Stimulated activated CD8-positive, alpha-beta memory T cell treated with anti-CD3 and anti-CD28 coated beads, Interleukin-15, amount 100 ng/mL, for 48 hours (primary cell): ENCODE measurements at places on chromosomes 5 and 9.

DNA sequence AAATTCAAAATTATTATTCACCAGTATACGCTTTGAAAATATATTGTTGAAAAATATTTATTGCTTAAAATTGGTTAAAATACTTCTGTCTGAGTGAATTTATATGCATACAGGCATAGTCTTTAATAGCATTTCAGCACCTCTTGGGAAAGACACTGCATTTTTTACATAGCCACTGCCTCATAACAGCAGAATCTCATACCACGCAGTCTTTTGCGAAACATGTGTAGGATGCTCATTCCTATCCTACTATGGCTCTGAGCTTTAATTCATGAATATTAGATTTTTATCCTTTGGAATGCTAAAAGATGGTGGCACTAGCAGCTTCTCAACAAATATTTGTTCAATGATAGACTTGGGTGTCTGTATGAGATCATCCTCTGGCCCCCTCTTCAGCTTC is 94.0 kb upstream of the SH3GL2 start:
- DNase-seq = no peak

- DNase-seq = no peak
Observed at GRCh38 chr5:66757219-66757833, 161.1 kb downstream of the MAST4 start.

DNA sequence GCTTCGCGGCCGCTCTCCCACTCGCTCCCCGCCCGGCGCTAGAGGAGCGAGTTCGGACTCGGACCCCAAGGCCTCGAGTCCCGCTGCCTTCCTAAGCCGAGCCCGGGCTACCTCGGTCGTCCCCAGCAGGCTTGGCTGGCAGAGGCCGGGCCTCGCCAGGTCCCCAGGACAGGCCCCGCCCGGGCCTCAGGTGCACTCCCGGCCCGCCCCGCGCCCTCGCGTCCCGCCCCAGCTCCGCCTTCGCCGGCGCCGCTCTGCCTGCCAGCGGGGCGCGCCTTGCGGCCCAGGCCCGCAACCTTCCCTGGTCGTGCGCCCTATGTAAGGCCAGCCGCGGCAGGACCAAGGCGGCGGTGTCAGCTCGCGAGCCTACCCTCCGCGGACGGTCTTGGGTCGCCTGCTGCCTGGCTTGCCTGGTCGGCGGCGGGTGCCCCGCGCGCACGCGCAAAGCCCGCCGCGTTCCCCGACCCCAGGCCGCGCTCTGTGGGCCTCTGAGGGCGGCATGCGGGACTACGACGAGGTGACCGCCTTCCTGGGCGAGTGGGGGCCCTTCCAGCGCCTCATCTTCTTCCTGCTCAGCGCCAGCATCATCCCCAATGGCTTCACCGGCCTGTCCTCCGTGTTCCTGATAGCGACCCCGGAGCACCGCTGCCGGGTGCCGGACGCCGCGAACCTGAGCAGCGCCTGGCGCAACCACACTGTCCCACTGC is at the start of gene SLC22A5:
SLC22A5 (plus strand) TSS at position 237 of the 707 bp plus-strand sequence; CDS start at position 500, 263 bp downstream.
- peak; percentile 65 for DNase-seq

- no peak for DNase-seq
Observed at GRCh38 chr9:98504298-98505282, 204.1 kb downstream of the GABBR2 start.

GRCh38 chr5:106454651-106455415 is 1215.9 kb downstream of the EFNA5 start:
- no peak for DNase-seq

GRCh38 chr5:78190402-78190801 is 104.1 kb downstream of the AP3B1 start:
- DNase-seq = no peak

DNA sequence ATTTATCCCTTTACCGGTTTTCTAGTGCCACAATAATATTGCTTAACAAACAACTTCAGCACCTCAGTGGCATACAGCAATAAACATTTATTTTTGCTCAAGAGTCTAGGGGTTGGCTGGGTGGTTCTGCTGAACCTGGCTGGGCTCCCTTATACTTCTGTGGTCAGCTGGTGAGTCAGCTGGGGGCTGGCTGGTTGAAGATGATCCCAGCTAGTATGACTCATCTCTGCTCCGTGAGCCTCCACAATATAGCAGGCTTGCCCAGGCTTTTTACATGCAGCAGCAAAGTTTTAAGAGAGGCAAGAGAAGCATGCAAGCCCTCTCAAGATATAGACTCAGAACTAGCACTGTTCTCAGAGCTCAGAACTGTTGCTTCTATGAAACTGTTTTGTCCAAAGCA is 523.5 kb upstream of the CLINT1 start:
- DNase-seq = peak; percentile 45
